ENCODE measurements at places on chromosomes 1 and 21. TPM values are rescaled to one million over a fixed set of nuclear protein-coding genes. Genes with fewer than 3 reads are reported as not detected.

GRCh38 chr1:208065862-208066261 lies 154.9 kb upstream of the CD34 start:
- DNase-seq = no peak

DNA sequence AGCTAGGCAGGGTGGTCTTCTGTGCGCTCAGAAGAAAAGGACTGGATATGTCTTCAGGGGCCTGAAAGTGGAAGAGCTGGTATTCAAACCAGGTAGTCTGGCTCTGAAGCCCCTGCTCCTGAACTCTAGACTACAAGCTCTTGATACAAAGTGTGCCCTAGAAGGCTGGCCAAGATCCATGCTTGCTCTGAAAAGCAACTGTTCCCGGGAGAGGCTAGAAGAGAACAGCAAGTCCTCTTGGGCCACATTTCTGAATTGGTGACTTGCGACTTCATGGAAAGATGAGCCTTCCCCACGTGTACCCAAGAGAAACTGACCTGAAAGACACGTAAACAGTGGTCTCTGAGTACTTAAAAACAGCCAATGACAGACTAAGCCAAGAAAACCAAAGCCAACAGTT lies 123.3 kb upstream of the GRIK3 start:
- no peak for DNase-seq

GRCh38 chr1:89974256-89974655 lies 20.7 kb upstream of the ZNF326 start:
- no peak for DNase-seq

DNA sequence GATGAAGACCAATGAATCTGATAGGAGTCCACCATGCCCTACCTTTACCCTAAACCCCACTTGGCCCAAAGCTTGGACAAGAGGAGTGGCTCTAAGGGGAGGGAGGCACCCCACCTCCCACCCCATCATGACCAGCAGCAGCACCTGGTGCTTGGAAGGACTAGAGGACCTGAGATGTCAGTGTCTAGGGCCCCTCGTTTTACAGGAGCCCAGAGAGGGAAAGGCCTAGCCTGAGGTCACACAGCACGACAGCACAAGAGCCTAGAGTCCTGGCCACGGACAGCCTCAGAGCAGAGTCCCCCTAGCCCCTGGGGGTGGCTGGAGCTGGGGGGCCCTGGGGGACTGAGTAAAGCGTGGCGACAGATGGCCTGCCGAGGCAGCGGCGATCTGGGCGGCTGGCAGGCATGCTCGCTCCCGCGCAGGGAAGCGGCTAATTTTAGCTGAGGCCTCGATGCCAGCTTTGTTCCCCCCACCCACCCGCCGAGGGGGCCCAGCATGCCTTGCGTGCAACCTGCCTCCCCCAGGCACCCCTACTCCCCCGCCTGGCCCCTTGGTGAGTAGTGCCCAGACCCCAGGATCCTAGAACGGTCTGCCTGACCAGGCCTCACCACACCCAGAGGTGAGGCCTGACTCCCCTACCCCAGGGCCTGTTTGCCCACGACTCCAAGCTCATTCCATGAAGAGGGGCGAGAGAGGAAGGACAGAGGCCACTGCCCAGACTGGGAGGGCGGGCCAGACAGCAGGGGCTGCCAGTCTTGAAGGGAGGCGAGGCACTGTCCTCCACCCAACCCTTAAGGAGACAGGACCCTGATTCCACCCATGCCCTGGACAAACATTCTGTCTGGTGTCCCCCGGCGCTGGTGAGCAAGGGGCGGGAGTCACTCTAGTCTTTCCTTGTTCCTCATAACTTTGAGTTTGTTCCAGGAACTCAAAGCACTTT lies 39.0 kb downstream of the AHDC1 start:
- peak; percentile 79 for DNase-seq

DNA sequence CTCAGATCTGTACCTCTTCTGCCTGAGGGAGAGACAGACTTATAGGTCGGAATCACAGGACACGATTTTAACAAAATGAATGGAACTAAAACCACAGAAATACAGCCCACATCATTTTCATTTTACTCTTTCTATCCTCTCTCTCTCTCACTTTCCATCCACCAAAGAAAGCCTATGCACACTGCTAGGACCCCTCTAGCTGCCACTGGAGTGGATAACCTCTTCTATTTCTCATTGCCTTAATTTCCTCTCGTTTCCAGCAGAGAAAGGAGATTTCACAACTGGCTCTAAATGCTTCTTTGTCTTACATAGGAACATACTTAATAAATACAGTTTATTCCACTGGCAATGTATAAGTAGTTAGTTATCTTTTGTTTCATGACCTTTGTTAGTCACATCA lies 867.8 kb upstream of the ADGRL4 start:
- no peak for DNase-seq

- no peak for DNase-seq
Observed at GRCh38 chr1:211155040-211155439, 21.1 kb upstream of the KCNH1 start.

DNA sequence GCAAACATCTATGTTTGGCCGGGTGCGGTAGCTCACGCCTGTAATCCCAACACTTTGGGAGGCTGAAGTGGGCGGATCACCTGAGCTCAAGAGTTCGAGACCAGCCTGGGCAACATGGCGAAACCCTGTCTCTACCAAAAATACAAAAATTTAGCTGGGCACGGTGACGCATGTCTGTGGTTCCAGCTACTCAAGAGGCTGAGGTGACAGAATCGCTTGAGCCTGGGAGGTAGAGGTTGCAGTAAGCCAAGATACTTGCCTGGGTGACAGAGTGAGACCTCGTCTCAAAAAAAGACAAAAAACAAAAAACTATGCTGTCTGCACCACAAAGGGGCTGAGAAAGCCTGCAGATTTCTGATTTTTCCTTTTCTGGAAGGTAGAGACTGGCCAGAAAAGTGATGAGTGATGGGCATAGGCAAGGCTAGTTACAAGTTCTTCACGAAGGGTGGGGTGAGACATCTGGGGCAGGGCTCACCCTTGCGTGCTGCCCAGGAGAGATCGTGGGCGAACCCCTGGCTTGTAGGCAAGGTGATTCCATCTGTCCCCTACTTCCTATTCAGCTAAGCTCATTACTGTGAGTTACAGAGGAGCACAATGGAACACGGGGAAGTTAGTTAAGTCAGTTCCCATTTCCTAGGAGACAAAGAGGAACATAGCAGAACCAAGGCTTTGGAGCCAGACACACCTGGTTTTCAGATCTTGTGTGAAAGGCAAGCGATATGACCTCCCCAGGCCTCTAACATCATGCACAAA lies 3.2 kb downstream of the SLC2A1 start:
- no peak for DNase-seq

GRCh38 chr1:169834869-169835268 lies 40.2 kb upstream of the METTL18 start:
- no peak for DNase-seq

GRCh38 chr1:56390232-56390867 lies 189.0 kb downstream of the PLPP3 start:
- no peak for DNase-seq

- DNase-seq = no peak
Observed at GRCh38 chr1:40646315-40646714, 19.2 kb downstream of the RIMS3 start.

DNA sequence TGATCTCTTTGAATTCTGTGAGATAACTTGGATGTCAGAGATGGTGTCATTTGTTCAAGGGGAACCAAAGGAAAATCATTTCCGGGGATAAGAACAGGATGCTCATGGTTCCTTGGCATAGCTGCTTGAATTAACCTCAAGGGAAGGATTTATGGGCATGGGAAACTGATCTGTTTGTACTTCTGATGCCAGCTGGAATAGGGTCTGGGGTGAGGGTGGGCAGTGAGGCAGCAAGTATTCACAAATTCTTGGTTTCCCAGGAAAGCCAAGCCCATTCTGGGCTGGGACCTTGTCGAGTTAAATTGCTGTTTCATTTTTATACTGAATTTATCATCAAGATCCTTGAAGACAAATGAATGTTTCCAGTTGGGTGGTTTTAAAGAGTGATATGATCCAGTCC lies 14.1 kb downstream of the INTS3 start:
- no peak for DNase-seq

DNA sequence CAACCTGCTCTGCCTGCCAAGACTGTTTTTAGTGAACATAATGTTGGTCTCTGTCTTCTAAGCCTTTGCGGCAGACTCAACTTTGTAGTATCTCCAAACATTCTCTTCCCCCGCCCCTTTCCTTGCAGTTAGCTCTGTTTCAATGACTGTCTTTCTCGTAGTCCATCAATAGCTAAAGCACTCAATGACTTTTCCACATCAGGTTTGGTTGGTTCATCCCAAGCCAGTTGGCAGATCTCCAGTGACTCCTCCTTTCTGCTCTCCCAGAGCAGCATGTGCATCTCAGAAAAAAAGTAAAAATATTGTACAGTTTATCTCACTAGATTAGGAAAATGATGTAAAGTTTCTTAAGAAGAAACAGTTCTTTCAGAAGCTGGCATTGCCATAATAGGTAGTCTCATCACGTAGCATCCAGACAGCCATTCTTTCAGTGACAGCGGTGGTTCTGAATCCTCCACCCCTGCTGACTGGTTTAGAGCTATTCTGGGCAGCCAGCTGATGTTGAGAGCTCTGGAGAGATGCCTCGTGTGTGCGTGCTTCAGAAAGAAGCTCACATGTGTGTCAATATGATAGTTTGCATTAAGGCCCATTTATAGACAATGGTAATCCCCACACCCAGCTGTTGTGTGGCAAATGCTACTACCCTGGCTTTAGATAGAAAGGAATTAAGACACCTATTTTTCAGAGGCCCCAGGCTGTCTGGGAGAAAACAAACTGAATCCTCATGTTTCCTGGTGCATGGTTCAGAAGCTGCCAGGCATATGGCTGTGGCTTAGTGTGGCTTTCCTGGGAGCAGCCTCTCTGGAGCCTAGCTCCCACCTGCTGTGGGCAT lies 53.2 kb downstream of the CNN3 start:
- no peak for DNase-seq

DNA sequence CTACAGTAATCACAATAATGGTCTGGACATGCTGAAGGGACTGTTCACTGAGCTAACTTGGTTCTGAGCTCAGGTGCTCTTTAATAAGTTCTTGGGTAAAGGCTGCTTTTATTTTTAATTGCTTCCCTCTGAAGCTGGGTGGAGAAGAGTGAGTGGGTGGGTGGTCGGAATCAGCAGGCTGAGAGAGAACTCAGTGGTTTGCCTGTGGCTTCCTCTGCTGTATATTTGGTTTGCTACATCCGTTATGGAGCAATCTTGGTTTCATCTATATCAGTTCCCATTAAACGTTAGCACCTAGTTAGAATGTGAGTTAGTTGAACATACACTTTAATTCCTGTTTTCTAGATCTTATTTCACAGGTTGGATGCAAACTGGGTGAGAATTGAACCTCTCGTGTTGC lies 23.3 kb downstream of the CNIH4 start:
- no peak for DNase-seq

- no peak for DNase-seq
Observed at GRCh38 chr1:39294531-39294930, 90.0 kb downstream of the MACF1 start.

DNA sequence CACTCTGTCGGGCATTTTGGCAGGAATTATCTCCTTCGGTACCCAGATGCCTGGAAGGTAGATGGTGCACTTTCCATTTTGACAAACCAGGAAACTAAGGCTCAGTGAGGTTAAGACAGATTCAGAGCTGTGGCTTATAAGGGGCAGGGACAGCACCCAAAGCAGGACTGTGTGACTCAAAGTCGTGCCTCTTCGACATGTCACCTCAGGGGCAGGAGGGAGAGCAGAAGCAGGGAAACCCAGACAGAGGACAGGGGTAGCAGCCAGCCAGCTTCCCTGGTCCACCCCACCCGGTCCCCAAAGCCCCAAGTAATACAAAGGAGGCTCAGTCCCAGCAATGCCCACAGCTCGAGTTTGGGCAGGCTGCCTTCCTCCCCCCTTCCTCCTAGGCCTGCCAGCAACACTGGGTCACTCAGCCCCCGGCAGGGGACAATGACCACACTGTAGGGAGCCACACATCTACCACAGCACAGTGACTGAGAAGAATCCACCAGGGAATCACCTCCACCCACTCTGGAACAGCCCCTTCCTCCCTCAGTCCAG lies 2.5 kb downstream of the RHOC start:
- no peak for DNase-seq

DNA sequence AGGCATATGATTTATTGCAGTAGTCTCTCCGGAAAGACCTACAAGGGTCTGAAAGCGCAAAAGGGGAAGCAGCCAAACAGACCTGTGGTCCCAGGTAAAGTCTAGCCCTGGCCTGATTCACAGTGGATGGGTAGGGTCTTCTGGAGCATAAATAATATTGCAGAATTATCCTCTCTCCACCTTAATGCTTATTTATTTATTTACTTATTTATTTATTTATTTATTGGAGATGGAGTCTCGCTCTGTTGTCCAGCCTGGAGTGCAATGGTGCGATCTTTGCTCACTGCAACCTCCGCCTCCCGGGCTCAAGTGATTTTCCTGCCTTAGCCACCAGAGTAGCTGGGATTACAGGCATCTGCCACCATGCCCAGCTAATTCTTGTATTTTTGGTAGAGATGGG lies 11.8 kb upstream of the KLHDC8A start:
- no peak for DNase-seq

GRCh38 chr1:53398091-53398490 lies 61.1 kb upstream of the DMRTB1 start:
- no peak for DNase-seq

DNA sequence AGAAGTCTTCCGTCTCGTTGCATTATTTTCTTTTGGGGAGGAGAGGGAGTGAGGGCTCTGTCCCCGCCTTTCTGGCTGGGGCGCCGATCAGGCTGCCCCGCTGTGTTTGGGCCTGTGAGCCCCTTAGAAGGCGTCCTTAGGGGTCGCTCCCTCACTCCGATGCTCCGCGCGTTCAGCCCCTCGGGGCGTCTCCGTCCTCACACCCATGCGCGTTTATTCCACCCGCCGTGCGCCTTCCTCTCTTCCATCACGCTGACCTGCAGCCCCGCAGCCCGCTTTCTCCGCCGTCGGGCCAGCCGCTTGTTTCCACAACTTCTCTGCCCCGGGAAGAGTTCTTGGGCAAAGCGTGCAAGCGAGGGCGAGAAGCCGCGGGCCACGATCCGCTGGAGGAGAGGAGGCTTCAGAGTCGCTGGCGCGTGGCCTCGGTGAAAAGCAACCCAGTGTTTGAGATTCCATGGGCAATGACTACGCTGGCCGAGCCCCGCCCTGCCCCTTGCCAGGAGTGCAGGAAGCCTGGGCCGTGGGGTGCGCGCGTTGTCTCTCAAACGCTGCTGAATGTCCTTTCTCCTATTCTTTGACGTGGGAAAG lies 27.7 kb downstream of the TRIM11 start:
- DNase-seq = peak; percentile 63

- DNase-seq = no peak
Observed at GRCh38 chr1:158961178-158961577, 29.8 kb downstream of the PYHIN1 start.

The TNNT2 gene
- total RNA-seq = 9,128 TPM

The SMCP gene
- total RNA-seq = not detected

The RGS1 gene
- 0.65 TPM for total RNA-seq

The ZNF683 gene
- total RNA-seq = not detected

The SPATA21 gene
- not detected for total RNA-seq

The HRNR gene
- not detected for total RNA-seq

The GPR25 gene
- total RNA-seq = not detected

The CD164L2 gene
- not detected for total RNA-seq

The S100A11 gene
- 64.5 TPM for total RNA-seq

The DDR2 gene
- 36.6 TPM for total RNA-seq

The TAS1R2 gene
- total RNA-seq = not detected

The RHOU gene
- total RNA-seq = 4.2 TPM

The CHIT1 gene
- 0.48 TPM for total RNA-seq

The C1QA gene
- 105 TPM for total RNA-seq

All from Right ventricle myocardium superior (tissue), 1 donor.